ENCODE measurements at places on chromosomes 7 and 10.

DNA sequence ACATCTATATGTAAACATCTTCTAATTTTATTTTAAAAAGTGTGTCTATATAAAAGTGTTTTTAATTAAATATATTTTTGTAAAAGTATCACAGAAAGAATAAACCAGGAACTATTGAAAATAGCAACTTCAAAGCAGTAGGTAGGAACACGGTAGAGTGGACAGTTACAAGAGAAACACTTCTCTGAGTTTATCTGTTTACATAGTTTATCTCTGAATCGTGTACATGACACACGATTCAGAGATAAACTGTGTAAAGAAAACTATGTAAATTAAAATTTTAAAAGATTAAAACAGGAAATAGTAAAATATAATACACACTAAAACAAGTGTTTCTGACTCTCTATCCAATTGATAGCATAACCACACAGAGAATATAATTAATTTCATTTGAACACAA is 25.1 kb upstream of the FAM170B start:
- DNase-seq, result no peak

- no peak for DNase-seq
These were observed 1.3 kb upstream of the TM9SF3 start for GRCh38 chr10:96588060-96588554.

DNA sequence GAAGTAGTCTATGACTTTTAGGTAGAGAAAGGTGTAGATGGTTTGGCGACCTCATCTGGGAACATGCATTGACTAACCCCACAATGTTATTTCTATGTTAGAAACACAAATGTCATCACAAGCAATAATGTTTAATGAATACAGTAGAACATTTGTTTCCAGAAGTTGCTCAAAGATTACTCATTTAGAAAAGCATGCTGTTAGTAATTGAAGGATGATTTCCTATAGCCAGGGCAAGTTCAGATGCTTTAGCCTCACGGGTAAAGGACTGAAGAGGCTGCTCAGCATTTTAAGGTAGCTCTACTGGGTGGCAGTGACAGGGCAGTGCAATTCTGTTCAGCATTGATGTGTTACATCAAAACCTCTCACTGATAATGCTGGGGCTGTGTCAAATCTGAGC is 199.3 kb upstream of the FZD1 start:
- no peak for DNase-seq

DNA sequence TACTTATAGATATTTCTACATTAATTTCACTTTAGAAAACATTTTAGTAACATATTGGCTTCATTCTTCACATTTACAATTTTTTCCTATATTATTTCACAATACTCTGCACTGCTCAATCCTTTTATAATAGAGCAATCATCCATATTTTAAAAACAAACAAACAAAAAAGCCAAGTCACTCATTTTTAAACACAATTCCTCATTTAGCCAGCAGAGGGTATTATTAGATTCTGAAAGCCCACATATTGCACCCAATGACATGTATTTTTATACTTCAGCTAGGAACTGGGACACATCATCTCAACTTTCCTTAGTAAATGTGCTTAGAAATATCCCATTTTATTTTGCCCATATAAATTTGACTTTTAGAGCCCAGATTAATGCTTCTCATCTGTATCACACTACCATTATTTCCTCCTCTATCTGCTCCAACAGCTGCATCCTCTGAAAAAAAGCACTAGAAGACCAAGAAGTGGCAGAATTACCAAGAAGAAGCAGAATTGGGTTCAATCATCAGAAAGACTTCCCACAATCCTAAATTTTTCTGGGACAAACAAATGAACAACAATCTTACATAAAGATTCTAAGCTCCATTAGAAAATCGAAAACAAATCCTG is 29.5 kb downstream of the CTNNA3 start:
- DNase-seq, result peak; percentile 23

DNA sequence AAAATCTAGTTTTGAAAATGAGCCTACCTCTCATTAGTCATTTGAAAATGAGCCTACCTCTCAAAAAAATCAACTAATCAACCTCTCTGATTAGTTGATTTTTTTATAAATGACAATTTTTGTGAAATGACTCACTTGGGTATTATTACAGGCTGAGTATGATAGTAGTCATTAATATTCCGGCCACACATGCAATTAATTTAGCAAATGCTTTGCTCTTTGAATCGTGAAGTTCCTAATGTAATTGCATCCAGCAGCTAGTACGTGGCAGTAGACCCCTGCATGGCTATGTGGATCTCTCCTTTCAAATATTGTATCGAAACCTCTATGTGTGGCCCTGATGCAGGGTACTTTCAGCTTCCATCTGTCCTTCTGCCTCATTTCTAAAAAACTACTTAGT is 245.9 kb upstream of the PHYHIPL start:
- DNase-seq, result no peak

- DNase-seq, result peak; percentile 70
These were observed 34.7 kb downstream of the ACADSB start for GRCh38 chr10:123043409-123043925.

DNA sequence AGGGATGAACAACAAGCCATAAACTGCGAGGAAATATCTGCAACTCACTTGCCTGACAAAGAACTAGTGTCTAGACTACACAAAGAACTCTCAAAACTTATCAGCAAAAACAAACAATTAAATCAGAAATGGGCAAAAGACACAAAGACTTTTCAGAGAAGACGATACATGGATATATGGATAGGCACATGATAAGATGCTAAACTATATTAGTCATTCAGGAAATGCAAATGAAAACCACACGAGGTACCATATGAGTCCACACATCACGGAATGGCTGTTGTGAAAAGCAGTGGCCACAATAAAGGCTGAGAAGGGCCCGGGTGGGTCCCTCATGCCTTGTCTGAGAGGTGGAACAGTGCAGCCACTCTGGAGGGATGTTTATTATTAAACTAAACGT is 267.8 kb downstream of the WDR37 start:
- DNase-seq, result no peak

GRCh38 chr10:4656576-4657194 is 169.3 kb upstream of the AKR1E2 start:
- peak; percentile 28 for DNase-seq

DNA sequence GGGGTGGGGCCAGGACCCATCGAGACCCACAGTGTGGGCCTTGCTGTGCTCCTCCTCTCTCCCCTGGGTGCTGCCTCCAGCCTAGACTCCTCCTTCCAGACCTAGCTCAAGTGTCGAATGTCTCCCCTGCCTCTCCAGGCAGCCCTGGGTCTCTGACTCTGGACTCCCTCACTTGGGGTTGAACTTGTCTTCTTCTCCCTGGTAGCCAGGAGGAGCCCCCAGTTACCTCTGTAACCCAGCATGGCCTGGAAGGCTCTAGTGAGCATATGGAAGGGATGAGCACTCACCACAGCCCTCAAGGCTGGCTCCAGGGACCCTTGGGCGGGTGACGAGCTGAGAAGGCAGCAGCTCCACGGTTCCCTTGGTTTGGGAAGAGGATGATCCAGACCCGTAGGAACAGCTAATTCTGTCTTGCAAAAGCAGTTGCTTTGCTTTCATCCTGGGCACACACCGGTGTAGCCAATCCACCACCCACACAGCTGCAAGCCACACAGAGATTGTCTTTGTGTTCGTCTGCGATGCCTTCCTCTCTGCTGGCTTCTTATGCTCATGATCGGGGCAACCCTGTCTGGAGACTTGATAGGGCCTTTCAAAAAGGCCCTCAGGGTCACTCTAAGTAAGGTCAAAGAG is 52.3 kb upstream of the ANTXRL start:
- no peak for DNase-seq

DNA sequence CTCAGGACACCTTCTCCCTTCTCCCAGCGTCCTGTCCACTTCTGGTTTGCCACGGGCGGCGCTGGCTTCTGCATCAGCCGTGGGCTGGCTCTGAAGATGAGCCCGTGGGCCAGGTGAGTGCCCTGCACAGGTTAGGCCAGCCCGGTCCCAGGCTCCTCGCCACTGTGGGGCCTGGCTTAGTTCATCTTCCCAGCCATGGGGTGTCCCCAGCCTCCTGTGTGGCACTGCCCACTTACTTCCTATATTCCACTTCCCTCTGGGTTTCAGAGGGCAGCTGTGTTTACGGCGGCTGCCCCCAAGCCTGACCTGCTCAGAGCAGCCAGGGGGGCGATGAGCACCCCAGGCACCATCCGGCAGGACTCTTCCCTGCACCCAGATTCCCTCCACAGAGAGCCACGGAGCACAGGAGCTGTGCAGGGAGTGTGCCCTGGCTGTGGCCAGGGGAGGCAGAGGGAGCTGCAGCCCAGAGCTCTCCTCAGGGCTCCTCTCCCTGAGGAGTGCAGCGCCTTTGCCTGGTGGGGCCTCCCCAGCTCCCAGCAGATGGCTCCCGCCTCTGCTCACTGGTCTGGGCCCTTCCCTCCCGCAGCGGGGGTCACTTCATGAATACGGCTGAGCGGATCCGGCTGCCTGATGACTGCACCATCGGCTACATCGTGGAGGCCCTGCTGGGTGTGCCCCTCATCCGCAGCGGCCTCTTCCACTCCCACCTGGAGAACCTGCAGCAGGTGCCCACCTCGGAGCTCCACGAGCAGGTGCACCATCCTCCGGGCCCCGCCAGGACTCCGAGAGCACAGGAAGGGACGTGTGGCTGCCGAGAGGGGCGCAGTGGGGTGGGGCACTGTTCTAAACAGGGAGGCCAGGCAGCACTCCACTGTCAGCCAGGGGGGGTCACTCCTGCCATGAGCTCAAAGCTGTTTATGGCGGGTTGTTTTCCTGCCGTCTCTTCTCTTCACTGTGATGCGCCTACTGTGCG is 6.4 kb downstream of the LFNG start:
- no peak for DNase-seq

- DNase-seq, result no peak
These were observed 141.6 kb upstream of the WNT16 start for GRCh38 chr7:121187222-121187621.

- DNase-seq, result peak; percentile 87
These were observed 3.7 kb downstream of the ELOVL3 start for GRCh38 chr10:102229810-102230263.

DNA sequence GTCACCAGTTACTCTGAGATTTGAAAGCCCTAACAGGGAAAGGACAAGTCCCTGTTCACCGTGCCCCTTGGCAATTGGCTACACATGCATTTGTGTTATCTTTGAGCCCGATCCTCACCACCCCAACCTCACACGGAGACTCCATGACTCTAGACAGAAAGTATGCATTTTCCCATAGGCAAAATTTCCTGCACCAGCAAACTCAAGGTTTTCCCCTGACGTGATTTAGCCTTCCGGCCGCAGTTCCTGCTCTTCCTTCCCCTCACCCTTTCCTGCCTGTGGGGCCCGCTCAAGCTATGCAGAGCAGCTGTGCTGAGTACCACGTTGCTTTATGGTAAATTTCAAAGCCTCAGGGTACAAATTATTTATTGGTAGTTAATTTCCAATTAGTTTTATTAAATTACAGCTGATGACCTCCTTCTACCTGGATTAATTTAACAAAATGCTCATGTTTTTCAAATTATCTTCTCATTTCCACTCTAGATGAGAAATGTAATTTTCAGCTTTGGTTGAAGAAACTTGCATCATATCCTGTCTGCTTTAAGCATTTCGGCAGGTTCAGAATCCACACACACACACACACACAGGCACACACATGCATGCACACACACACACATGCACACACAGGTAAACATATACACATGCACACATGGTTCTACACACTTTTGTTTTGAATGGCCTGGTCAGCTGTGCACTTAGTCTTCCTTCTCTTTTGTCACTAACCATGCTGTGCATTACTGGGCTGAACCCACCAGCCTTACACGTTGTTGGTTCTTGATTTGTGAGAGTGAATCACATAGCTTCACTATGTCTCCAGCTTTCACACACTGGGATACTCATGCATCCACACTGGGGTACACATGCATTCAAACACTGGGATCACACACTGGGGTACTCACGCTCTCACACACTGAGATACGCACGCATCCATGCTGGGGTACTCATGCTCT is 283.1 kb upstream of the PITRM1 start:
- no peak for DNase-seq

GRCh38 chr7:127546313-127546712 is 39.1 kb downstream of the GCC1 start:
- DNase-seq, result no peak

GRCh38 chr10:83954193-83954799 is 185.0 kb upstream of the GHITM start:
- no peak for DNase-seq

DNA sequence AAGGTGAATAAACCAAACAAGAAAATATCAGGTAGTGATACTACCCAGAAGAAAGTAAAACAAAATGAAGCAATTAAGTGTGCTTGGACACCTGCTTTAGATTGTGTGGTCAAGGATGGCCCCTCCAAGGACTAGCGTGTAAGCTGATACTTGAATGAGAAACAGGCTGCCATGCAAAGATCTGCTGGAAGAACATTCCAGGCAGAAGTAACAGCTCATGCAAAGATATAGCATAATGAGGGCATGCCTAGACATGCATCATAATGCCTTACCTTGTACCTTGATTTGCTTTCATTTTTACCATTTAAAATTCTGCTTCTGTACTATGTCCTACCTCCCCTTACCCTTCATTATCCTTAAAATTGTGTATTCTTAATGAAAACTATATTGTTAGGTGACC is 74.8 kb upstream of the HDAC9 start:
- DNase-seq, result no peak

DNA sequence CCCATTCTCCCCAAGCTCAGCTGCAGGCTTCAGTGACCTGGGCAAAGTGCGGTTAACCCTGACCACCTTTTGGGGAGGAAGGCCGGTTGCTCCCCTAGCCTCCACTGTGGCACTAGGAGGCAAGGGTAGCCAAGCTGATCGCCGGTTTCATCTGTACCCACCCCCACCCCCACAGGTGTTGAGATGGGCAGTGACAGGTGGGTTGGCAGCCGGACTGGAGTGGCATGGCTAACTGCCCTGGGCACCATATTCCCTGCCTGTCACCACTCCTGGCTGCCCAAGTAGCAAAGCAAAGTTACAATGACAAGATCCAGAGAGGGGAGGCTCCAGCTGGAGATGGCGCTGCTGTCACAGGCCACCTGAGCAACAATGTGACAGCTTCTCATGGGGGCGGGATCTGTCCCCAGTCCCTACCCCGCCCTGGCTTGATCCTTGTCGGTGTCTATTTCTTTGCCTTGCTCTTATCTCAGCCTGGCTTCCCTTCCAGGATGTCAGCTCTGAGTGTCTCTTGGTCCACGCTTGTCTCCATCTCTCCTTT is 27.0 kb upstream of the BMS1 start:
- DNase-seq, result no peak

- no peak for DNase-seq
These were observed 119.3 kb downstream of the WDFY4 start for GRCh38 chr10:48803801-48804584.

GRCh38 chr10:125014086-125014830 is 72.3 kb downstream of the ZRANB1 start:
- DNase-seq, result no peak

GRCh38 chr7:153188630-153189029 is 429.1 kb downstream of the ACTR3B start:
- no peak for DNase-seq

DNA sequence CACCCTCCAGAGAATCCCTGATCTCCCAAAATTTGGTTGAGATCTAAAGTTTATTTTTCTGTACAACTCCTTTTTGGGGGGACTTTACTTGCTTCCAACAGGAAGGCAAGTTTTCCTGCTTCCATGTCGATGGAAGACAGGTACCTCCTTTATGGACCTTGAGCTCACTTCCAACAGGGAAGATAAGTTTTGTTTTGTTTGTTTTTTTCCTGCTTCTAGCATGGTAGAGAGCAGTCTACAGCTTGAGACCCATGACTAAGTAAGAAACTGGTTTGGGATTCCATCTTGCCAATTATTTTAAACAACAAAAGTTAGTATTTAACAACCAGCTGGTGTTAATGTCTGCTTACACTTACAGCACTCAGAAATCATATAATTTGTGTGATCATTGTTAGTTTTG is 74.4 kb downstream of the ST8SIA6 start:
- DNase-seq, result no peak

Data from GM13976 (cell line).